ENCODE measurements at places on chromosomes 5 and 9.

- DNase-seq = no peak
Observed at GRCh38 chr9:113559834-113560800, 96.6 kb downstream of the RGS3 start.

DNA sequence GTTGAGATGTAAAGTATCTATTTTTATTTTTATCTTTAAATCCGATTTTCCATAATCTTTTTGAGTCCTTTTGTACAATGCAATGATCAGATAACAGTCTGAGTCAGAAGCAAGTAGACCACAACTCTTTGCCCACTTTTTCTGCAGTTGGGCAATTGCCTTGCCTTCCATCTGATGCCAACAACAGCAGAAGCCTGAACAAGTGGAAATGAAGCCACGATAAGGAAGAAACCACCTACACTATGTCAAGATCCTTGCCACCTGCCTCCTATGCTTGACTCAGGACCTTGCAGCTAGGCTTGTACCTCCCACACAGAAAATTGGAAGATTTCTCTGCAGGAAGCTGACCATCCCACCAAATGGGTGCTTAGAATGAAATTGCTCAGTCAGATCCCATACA lies 78.6 kb downstream of the ANXA1 start:
- no peak for DNase-seq

DNA sequence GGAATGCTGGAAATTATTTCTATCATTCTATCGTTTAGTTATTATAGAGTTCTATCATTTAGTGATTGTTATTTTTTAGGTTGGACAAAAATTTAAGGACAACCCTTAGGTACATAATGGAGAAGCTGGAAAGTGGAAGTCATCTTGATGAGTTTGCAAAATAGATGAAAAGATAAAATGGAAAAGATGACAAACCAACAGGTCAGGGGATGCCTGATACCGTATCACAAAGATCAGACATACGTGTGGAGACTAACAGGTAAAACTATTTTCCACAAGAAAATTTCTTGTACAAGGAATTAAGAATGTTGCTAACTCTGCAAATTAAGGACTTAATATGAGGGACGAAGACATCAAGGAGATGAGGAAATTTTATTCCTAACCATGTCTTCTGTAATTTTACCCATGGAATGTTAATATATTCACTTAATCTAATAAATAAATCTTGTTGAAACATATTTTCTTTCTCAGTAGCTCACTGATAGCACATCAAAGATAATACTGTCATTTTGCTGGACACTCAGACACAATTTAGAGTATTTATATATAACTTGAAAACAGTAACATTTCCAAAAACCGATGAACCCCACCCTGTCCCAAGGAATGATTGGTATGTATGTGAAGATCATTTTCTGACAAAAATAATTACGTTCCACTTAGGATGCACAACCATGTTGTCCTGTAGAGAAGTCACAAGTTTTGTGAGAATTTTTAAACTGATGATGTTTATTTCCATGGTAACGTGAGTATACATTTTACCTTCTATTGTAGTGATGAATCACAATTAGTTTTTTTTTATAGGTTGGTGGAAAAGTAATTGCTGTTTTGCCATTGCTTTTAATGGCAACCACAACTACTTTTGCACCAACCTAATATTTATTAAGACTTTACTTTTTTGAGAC lies 2.6 kb downstream of the LURAP1L start:
- no peak for DNase-seq

GRCh38 chr5:36027711-36028110 lies 36.5 kb upstream of the UGT3A1 start:
- no peak for DNase-seq

- no peak for DNase-seq
Observed at GRCh38 chr9:130414910-130415746, 29.6 kb upstream of the ASS1 start.
